T1000 (cell line): ENCODE measurements at places on chromosomes 3 and 15.

GRCh38 chr15:63502137-63502766 lies 2.1 kb upstream of the USP3 start:
- no peak for DNase-seq

DNA sequence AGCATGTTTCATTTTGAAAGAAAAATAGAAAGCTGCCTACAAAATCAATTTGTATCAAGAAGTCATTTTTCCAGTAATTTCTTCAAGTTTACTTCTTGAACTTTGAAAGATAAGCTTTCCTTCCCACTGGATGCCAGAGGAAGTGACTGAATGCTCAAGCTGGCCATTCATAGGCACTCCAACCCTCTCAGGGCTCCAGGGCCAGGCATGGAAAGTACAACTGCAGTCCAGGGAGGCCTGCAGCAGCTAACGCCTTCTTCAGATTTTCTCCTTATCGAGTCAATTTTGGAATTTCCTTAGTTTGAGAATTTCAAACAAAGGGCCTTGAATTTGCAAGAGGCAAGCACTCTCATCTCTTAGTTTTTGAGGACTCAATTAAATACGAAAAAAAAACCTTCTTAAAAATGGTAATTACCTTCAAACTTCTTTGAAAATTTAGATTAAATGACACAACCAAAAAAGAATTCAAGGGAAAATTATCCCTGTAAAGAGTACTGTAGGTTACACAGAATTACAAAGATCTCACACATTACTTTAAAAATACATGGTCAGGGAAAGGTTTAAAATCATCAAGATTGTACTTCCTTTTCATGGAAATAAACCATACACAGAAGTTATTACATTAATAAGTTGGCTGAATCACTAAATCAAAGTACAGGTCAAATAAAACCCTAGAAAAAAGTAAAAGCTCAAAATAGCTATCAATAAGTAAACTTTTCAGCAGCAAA lies 2.5 kb downstream of the UBP1 start:
- DNase-seq = no peak

DNA sequence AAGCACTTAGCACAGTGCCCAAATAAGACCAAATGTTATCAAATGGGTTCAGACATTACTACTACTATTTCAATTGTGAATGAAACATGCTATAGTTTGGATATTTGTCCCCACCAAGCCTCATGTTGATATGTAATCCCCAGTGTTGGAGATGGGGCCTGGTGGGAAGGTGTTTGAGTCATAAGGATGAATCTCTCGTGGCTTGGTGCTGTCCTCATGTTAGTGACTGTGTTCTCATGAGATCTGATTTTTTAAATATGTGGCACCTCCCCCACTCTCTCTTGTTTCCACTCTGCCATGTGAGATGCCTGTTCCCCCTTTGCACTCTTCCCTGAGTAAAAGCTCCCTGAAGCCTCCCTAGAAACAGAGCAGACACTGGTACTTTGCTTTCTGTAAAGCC lies 148.7 kb upstream of the TGFBR2 start:
- no peak for DNase-seq

GRCh38 chr3:189305412-189305811 lies 133.6 kb downstream of the TPRG1 start:
- no peak for DNase-seq

DNA sequence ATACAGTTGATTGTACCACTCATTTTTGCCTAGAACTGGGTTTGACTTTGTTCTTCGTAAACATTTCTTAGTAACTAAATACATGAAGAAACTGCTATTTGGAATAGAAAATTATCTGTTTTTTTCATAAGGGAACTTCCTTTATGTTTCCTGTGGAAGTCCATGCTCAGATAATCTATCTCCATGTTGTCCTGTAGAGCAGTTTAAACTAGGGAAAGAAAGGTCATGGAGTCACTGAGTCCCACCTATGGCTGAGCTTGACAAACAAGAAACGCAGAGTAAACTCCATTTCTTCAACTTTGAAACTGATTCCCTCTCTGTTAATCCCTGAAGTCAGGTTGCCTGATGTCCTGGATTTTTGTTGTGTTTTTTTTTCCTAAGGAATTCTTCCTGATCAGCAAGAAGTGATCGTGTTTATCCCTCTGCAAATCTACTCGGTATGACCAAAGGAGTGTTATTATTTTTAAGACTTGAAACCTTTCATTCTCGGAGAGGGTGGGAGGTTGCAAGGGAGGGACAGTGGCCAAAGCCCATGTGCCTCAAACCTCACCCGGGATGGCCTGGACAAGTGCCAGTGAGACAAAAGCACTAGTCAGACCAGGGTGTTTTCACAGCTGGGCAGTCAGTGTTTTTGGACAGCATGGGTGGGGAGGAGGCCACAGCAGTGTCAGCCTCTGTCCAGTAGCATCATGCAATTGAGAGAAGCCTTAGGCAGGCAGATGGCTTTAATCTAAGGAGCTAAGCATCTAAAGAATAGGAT lies 129.8 kb upstream of the PHLDB2 start:
- DNase-seq = no peak

GRCh38 chr15:65133548-65134200 lies at the start of gene PDCD7:
Gene PDCD7, minus strand, starts transcription at chr15:65133808. Its CDS starts 27 bp downstream, at chr15:65133781.
- DNase-seq = peak; percentile 36

- no peak for DNase-seq
Observed at GRCh38 chr3:124229420-124229819, 237.5 kb upstream of the ROPN1 start.

DNA sequence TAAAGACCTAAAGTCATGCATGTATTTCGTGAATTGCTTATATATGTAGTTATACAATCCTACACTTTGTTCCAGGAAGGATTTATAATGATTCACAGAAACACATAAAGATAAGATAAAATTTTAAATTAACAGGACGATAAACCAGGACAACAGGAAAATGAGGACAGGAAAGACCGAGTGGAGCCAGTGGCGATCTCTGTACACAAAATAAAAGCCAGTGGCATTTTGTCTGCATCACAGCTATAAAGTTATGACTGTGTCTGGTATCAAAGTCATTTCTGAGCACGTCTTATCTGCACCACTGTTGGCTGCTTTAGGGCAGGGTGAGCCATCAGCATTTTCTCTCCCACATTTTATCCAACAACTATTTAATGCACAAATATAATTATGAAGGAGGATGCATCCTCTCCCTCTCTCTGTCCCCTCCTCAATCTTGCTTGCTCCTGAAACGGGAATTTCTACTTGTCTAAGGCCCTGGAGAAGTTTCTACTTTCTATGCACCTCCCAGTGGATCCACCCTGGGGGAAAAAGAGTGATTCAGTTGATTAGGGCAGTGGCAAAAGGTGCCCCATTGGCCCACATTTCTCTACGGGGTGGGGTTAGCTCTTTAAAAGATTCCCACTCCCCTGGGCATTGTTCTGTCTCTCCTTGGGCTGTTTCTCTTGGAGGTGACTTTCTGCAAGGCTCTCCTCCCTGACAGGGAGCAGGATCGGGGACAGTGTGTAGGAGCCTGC lies 159.4 kb upstream of the UBE2E1 start:
- DNase-seq = no peak

- no peak for DNase-seq
Observed at GRCh38 chr3:16455966-16456365, 57.5 kb downstream of the RFTN1 start.

GRCh38 chr3:167754049-167754448 lies 18.5 kb downstream of the SERPINI1 start:
- DNase-seq = no peak

GRCh38 chr3:194877291-194878119 lies 191.8 kb downstream of the FAM43A start:
- no peak for DNase-seq

GRCh38 chr15:91116113-91117067 lies 16.3 kb downstream of the SV2B start:
- no peak for DNase-seq

DNA sequence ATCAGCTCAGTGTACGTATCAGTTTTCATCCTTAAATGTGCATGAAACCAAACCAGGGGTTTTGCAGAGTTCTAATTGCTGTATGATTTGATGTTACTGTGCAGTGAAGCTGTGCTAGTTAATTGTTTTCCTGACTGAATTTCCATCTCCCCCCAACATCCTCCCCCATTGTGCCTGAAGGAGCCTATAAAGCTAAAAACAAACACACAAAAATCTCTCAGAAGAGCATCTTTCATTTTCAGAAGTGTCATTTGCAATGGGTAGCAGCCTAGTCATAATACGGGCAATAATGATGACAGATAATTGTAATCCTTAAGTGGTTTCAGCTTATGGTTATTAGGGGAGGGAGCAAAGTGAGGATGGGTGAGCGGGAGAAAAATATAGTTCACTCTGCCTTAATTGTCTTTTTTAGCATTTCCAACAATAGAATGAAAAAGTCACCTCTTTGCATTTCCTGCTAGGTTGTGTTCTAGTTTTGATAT lies 207.9 kb upstream of the TBL1XR1 start:
- no peak for DNase-seq

DNA sequence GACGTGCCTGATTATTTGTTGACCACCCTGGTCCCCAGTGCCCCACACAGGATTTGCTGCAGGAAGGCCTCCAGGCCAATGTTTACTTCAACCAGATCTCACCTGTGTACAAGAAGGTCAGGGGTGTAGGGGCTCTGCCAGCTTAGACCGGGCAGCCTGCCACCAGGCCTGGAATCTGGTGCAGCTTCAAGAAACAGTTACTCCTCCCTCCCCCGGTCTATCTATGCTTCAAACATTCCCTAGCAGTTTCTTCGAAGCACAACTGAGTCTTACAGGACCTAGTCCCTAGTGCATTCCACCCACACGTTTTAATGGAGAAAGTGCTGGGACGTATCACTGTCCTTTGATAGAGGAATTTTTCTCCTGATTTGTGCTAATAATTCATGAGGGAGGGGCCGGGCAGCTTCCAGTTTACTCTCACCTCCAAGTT lies 8.0 kb downstream of the SH3BP5 start:
- no peak for DNase-seq

- no peak for DNase-seq
Observed at GRCh38 chr15:100191161-100191560, 150.6 kb downstream of the ADAMTS17 start.

DNA sequence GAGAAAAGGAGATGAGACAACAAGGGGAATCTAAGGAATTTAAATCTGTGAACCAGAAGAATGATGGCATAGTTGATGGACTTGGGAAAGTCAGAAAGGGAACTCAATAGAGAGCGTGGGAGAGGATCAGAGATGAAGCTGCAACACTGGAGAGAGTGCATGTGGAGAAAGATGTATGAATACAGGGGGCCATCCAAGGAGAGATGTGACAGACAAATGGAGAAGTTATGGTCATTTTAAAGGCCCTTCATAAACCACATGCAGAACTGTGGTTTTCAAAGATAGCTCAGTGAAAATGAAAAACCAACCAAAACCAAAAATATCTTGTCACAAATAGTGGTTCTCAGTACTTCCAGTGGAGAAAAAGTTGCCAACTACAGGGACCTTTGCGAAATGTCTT lies 265.2 kb downstream of the SUCLG2 start:
- DNase-seq = no peak

- DNase-seq = peak; percentile 3
Observed at GRCh38 chr15:33580526-33580925, 269.8 kb downstream of the RYR3 start.

GRCh38 chr15:101172501-101173071 lies 79.3 kb downstream of the CHSY1 start:
- DNase-seq = no peak

DNA sequence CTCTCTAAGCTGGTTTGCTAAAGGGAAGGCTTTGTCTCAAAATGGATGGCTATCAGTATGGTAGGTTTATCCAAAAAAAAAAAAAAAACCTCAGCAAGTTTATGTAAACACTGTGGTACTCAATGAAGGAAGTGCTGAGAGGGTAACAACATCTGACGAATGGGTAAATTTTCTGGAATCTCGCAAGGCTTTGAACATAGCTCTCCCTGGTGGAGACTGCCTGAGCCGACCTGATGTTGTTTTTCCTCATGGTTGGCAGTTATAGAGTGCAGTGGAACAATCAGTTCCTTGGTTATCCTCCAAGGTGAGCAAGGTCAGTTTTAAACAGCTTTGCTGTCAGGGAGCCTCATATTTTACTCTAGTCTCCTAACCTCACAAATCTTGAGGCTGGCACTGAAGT lies 94.6 kb downstream of the ZPLD1 start:
- DNase-seq = no peak

GRCh38 chr3:72274493-72275330 lies 489.8 kb upstream of the PROK2 start:
- peak; percentile 80 for DNase-seq

DNA sequence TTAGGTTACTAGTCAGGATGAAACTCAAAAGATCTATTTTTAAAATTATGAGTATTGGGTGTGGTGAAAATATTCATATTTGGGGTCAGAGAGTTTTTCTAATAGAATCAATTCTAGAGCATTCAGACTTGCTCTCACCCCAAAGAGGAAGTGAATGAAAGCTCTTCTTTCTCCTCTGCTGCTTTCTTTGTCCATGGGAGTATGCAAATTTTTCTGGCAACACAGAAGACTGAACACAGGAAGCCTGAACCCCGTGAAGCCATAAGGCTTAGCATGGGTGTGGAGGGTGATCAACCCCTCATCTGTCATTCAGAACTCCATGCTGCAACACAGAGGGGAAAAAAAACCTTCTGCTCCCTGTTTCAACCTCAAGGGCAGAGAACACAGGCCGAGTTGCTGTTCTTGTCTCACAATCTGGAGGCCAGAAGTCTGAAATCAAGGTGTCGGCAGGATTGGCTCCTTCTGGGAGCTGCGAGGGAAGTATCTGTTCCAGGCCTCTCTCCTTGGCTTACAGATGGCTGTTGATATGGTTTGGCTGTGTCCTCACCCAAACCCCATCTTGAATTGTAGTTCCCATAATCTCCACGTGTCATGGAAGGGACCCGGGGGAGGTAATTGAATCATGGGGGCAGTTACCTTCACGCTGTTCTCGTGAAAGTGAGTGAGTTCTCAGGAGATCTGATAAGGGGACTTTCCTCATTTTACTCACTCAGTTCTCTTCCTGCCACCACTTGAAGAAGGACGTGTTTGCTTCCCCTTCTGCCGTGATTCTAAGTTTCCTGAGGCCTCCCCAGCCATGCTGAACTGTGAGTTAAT lies 33.7 kb upstream of the CD47 start:
- DNase-seq = no peak

DNA sequence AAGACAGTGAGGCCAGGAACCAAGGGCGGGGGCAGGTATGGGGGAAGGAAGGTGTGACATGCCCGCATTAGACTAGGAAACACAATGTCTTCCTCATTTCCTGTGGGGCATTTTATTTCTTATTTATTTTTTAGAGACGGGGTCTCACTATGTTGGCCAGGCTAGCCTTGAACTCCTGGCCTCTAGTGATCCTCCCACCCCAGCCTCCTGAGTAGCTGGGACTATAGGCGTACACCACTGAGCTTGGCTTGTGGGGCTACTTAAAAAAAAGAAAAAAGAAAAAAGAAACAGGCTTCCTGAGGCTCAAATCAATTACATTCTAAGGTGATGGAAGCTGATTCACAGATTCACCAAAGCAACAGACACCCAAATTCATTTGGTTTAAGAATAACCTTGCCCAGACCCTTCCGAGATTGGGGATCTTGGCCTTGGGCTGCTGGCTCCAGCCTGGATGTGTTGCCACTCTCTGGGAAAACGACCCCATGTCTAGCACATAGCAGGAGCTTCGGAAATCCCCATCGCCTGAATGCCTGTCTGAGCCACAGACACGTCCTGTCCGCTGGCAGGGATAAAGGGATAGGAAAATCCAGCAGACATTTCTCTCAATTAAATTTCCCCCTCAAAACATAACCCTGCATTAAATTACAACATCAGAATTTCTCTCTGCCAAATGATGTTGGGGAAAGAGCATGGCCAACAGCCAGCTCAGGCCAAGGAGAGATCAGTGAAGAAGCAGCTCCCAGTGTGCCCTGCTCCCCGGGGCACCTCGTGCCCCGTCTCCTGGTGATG lies 13.0 kb downstream of the CPN2 start:
- DNase-seq = no peak

GRCh38 chr3:10198761-10199649 lies 34.3 kb downstream of the IRAK2 start:
- no peak for DNase-seq
